NCI-H2107 (cell line): ENCODE measurements at places on chromosomes 16 and 17.

- DNase-seq: no peak
Observed at GRCh38 chr17:40646791-40647623, 611 bp downstream of the SMARCE1 start.

DNA sequence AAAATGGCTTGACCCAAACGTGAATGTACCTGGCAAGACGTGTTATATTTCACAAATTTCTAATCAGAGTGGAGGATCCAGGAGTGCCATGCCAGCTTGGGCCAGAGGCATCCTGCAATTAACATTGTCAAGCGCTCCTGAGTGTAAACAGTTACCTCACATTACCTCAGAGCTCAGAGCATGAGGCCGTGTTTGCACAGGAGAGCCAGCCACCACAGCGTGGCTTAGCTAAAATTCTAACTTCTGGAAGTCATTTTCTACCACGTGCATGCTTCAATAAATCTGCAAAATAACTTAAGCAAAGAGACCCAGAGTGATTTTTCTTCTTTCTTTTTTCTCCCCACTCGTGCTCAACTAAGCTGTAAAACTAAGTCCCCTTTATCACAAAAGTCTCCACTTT lies 769.0 kb downstream of the KCNJ2 start:
- DNase-seq: peak; percentile 15

DNA sequence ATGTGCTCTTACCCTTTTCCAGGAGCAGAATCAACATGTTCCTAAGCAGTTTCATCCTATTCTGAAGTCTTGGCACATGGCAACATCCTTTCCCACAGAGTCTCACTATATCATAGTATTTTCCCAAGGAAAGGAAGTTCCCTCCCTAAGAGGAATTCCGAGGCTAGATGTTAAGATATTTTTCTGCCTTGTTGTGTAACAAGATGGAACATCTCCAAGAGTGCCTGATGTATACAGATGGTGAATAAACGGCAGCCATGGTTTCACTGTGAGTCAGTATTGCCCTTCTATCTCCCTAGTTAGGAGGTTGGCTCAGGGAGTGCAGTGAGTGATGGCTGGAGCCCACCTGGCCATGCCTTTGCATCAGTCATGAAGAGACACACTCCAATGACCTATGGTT lies 48.2 kb downstream of the SPACA3 start:
- no peak for DNase-seq

- no peak for DNase-seq
Observed at GRCh38 chr16:10840703-10841102, 22.1 kb upstream of the TVP23A start.

DNA sequence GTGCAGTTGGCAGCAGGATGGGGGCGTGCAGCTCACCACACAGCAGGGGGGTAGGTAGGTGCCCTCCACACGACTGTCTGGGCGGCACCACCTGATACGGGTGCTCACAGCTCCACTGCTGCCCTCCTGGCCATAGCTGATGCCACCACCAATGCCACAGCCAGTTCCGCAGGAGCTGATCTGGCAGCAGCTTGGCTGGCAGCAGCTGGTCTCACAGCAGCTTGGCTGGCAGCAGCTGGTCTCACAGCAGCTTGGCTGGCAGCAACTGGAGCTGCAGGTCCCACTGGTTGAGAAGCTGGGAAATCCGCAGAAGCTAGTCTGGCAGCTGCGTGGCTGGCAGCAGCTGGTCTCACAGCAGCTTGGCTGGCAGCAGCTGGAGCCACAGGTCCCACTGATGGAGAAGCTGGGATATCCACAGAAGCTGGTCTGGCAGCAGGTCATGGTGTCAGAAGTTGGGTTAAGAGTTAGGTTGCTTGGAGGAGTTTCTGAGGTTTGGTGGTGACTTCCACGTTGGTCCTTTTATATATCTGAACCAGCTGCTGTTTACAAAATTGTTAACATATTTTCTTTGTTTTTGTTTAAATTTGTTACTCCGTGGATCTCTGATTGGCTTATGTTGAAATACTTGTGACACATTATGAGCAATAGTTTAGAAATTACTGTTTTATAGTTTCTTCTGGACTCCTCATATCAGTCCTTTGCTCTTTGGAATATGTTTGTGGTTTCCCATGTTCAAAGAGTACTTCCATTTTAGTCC lies at the start of gene KRTAP1-5:
KRTAP1-5 (minus strand) TSS at position 494 of the 757 bp plus-strand sequence; CDS start at position 441, 53 bp downstream.
- no peak for DNase-seq

DNA sequence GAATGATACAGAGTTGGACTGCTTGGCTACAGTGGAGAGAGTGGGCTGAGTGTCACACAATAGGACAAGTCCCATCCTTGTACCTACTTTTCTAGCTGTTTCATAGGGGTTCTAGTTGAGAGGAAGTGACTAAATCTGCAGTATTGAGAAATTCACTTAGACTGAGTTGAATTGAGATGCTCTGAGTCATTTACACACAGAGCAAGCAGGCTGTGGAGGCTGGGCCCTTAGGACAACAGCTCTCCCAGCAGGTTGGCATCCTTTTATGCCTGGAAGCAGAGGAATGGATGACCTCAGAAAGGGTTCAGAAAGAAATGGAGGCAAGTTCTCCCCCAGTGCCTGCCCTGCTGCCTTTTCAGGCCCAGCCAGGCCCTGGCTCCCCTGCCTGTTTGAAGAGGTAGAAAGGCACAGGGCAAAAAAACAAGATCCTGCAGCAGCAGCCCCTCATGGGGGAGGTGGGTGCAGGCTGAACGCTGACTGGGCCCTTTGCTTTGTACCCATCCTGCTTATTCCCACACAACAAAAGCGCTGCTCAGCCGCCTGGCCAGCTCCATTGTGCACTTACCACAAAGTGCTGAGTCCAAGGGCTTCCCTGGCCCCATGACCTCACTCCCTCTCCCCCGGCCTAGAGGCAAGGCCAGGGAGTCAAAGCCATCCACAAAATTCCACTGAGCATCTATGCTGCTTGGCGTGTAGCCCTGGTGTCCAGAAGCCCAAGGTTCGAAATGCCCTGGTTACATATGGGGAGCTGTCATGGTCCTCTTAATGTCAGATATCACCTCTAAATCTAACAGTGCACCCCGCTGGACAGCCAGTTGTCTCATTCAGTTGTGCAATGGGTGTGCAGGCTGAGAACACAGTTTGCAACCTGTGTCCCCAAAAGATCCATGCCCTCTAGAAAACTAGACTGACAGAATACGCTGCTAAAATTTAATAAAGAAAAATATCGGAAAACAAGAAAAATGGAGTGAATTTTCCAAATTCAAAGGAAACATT lies 5.4 kb upstream of the CRYBA1 start:
- no peak for DNase-seq

DNA sequence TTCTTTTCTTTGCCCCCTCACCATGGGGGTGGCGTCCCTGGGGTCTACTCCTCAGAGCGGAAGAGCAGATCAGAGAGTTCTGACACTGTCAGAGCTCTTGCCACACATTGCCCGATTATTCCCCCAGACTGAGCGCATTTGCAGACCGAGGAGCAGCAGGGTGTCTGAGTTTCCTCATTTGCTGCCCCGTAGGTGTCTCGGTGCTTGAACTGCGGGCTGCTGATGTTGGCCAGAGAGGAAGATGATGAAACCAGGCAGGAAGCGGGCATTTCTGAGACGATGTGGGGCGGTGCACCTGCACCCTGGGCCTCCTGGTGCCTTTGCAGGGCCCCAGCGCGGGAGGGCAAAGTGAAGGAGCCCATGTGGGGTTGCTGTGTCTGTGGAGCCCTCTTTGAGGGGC lies 55.2 kb downstream of the ARSG start:
- no peak for DNase-seq

- DNase-seq: no peak
Observed at GRCh38 chr17:30232015-30232823, 3.3 kb downstream of the SLC6A4 start.

- no peak for DNase-seq
Observed at GRCh38 chr17:47735536-47736011, 2.5 kb downstream of the TBX21 start.

GRCh38 chr17:46869975-46870803 lies 18.8 kb downstream of the WNT9B start:
- no peak for DNase-seq

DNA sequence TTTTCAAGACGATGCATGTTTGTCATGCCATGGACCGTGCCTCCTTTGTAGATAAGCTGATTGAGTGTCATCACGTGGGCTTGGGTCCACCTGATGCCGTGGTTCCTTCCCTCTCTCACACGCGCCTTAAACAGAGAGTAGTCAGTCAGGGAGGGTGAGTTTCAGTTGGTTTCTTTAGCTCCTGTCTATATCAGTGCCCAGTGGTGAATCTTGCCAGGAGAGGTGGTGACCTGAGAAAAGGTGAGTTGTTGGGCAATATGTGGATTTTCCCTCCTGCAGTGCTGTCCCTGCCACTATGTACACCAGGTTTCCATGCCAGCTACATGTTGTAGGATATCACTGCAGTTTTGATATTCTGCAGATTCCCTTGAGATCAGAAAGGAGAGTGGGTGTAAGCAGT lies 129.7 kb downstream of the LAT start:
- no peak for DNase-seq

DNA sequence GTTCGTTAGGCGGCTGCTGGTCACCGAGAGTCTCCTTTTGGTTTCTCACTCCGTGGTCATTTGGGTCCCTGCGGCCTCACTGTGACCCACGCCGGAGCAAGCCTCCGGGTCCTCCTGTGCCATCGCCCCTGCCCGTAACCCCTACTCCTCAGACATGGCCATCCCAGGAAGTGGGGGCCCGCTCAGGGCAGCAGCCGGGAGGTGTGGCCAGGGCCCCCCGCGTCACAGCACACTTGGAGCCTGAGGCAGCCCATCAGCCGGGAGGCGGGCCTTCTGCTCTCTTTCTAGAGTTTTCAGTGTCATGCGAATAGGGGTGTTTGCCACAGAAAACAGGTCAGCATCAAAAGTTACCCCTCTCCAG lies 7.9 kb upstream of the WFIKKN1 start:
- no peak for DNase-seq

GRCh38 chr17:949623-950303 lies 29.8 kb downstream of the NXN start:
- no peak for DNase-seq

DNA sequence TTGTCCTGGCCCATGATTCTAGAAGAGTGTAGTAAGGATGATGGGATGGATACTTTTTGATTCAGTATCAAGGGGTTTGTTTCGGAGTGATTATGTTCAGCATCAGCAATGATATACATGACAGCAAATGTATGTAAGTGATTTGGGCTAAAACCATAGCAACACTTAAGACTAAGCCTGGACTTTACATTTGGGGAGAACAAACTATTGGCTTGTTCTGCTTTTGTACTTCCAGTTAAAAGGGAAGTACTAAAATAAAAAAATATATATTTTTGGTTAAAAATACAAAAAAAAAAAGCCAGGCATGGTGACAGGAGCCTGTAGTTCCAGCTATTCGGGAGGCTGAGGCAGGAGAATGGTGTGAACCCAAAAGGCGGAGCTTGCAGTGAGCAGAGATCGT lies 20.5 kb upstream of the DHX8 start:
- no peak for DNase-seq

- DNase-seq: no peak
Observed at GRCh38 chr17:77473615-77474226, 333.0 kb downstream of the SEC14L1 start.

DNA sequence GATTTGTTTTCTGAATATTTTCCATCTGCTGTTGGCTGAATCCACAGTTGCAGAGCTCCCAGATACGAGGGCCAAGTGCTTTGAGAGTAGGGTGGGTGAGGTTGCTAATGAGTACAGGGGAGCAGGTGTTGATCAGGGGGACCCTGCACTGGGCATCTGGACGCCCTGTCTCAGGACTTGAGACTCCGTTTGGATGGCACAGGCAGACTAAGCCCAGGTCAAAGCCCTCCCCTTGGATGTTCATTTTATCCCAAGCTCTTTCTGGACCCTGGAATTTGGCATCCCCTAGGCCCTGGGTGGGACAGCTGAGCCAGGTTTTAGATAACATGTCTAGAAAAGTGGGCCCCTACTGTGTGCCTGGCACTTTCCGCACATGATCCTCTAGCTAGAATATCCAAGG lies 12.1 kb downstream of the USP6 start:
- no peak for DNase-seq

- DNase-seq: no peak
Observed at GRCh38 chr16:25065899-25066298, 45.6 kb upstream of the LCMT1 start.

DNA sequence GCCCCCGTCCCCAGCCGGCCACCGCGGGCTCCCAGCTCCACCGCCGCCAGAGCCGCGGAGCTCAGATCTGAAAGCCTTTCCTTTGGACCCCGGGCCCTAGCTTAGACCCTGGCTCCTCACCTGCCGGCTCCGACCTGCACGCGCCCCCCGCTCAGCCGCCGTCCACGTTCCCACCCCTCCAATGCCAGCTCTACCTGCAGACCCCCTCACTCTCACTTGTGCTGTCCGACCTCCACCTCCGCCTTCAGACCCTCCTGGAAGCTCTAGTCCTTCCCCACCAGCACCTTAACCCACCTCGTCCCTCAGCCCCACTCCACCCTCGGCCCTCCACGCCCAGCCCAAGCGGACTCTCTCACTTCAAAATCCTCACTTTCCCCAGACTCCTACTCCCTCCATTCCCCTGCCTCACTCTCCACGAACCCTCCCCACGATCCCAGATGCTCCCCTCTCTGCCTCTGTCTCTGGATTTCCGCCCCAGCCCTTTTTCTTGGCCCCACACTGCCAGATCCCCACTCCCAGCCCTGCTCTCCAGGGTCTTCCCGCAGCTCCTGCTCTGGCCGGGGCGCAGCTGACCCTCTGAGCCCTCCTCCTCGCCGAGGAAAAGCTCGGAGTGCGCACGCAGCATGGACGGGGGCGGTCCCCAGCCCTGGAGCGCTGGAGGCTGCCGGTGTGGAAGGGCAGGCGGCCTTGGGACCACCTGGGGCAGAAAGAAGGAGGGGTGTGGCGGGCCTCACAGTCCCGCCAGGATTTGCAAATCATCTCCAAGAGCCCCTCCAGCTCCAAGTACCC lies at the start of gene TMEM114:
TMEM114 (minus strand) TSS at position 612 of the 789 bp plus-strand sequence. CDS start 673 bp downstream, outside the sequence.
- no peak for DNase-seq

- no peak for DNase-seq
Observed at GRCh38 chr17:42075789-42076188, 22.5 kb downstream of the ZNF385C start.

DNA sequence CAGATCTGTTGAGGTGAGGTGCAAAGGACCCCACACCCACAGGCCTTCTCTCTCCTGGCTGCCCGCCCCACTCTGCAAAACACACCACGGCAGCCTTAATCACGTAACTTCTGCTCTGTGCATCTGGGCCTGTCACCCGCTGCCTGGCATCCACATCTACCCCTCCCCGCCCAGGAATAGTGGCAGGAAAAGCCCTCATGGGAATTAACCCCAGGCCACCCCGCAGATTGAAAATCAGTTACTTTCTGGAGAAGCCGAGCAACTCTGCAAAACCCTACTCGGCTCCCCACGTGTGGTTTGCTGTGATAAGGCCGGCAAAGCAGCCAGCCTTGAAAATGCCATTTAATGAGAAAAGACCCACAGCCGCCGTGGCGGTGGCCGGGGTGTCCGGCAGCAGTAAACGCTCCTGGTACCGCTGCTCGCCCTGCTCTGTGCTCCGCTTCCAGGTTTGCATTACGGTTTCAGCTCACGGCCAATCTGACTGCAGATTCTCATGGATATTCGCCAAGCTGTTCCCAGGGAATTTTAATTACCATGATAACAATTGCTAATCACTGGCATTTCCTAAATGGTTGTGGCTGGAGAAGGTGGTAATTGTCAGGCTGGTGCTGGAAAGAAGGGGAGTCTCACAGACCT lies 78.0 kb upstream of the DOC2B start:
- DNase-seq: no peak

- no peak for DNase-seq
Observed at GRCh38 chr17:7409716-7410115, 2.1 kb downstream of the NLGN2 start.

GRCh38 chr17:76082326-76083251 lies 3.6 kb downstream of the ZACN start:
- no peak for DNase-seq
